Keratinocyte (primary cell): ENCODE measurements at places on chromosomes 4 and X. TPM values are rescaled to one million over a fixed set of nuclear protein-coding genes. Genes with fewer than 3 reads are reported as not detected.

Gene FHDC1
- 0.96 to 2.1 TPM (median 1.6 TPM) in 3 replicates for polyA plus RNA-seq

GRCh38 chr4:120714417-120715010, 208.0 kb downstream of the PRDM5 start:
- H3K4me1 ChIP-seq = peaks cover 3% of the 10 kb centered on the region
- H3K27ac ChIP-seq = no peak overlapping the region
- no peak overlapping the region for H3K4me3 ChIP-seq

- no peaks in the 10 kb centered on the region for H3K27me3 ChIP-seq
- H3K36me3 ChIP-seq = no peaks in the 10 kb centered on the region
- H3K4me3 ChIP-seq = no peak overlapping the region
- no peak for DNase-seq
Measured at GRCh38 chrX:20205927-20206708, 60.6 kb downstream of the RPS6KA3 start.

Gene SGMS2
- polyA plus RNA-seq = 35.1 to 41.1 TPM (median 38.5 TPM) in 3 replicates

Gene ATP1B4
- polyA plus RNA-seq = not detected in 3 replicates

DNA sequence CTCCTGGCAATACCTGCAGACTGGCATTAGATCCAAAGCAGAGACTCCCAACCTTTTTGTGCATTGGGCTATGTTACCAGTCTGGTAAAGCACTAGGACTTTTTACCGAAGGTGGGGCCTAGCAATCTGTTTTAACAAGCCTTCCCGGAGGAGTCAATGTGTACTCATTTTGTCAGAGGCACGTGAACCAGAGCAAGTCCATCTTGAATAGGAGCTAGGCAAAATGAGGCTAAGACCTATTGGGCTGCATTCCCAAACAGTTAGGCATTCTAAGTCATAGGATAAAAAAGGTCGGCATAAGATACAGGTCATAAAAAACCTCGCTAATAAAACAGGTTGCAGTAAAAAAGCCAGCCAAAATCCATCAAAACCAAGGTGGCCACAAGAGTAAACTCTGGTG, 22.3 kb downstream of the ADGRA3 start:
- no peak overlapping the region for H3K4me3 ChIP-seq
- DNase-seq = no peak
- no peaks in the 10 kb centered on the region for H3K27me3 ChIP-seq
- no peak overlapping the region for H3K27ac ChIP-seq

- H3K4me1 ChIP-seq = peaks cover 43% of the 10 kb centered on the region
- peaks cover 22% of the 10 kb centered on the region for H3K36me3 ChIP-seq
- peak overlapping the region; percentile 92 for H3K27ac ChIP-seq
- H3K4me3 ChIP-seq = peak overlapping the region; percentile 95
- no peaks in the 10 kb centered on the region for H3K27me3 ChIP-seq
- DNase-seq = no peak
Measured at GRCh38 chr4:168832763-168833575, 177.1 kb downstream of the CBR4 start.

Gene TENM3
- polyA plus RNA-seq = 17.0 to 20.9 TPM (median 18.8 TPM) in 3 replicates

- H3K27ac ChIP-seq = no peak overlapping the region
- no peaks in the 10 kb centered on the region for H3K27me3 ChIP-seq
- no peak overlapping the region for H3K4me3 ChIP-seq
- H3K36me3 ChIP-seq = no peaks in the 10 kb centered on the region
- no peak for DNase-seq
Measured at GRCh38 chrX:19840899-19841648, 46.3 kb downstream of the SH3KBP1 start.

DNA sequence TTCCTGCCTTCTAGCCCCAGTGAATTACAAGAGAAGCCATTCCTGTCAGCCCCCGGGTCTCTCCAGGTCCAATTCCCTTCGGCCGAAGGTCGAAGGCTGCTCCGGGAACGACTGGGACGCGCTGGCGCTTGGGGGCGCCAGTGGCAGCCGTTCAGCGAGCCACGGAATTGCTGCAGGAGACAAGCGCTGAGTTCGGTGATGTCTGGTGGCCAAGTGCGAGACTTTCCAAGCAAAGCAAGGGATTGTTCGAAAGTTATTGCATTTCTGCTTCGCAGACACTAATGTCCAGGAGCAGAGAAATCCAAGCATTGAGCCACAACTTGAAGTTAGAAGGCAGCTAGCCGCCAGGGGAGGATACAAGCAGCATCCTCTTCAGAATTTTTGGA, 1.1 kb upstream of the DKK2 start:
- H3K27me3 ChIP-seq = peaks cover 46% of the 10 kb centered on the region
- H3K4me3 ChIP-seq = no peak overlapping the region
- H3K36me3 ChIP-seq = no peaks in the 10 kb centered on the region
- DNase-seq = no peak
- H3K27ac ChIP-seq = no peak overlapping the region

GRCh38 chrX:33041141-33041540, 170.2 kb downstream of the DMD start:
- DNase-seq = no peak
- no peaks in the 10 kb centered on the region for H3K4me1 ChIP-seq
- H3K27ac ChIP-seq = no peak overlapping the region
- H3K27me3 ChIP-seq = no peaks in the 10 kb centered on the region

Gene USP51
- polyA plus RNA-seq = 0.28 to 0.57 TPM (median 0.39 TPM) in 3 replicates

GRCh38 chr4:8150152-8151090, 8.2 kb downstream of the ABLIM2 start:
- peaks cover 11% of the 10 kb centered on the region for H3K27me3 ChIP-seq
- H3K36me3 ChIP-seq = no peaks in the 10 kb centered on the region
- H3K27ac ChIP-seq = no peak overlapping the region
- no peak overlapping the region for H3K4me3 ChIP-seq

Gene FRAS1
- polyA plus RNA-seq = 3.4 to 4.1 TPM (median 3.5 TPM) in 3 replicates

DNA sequence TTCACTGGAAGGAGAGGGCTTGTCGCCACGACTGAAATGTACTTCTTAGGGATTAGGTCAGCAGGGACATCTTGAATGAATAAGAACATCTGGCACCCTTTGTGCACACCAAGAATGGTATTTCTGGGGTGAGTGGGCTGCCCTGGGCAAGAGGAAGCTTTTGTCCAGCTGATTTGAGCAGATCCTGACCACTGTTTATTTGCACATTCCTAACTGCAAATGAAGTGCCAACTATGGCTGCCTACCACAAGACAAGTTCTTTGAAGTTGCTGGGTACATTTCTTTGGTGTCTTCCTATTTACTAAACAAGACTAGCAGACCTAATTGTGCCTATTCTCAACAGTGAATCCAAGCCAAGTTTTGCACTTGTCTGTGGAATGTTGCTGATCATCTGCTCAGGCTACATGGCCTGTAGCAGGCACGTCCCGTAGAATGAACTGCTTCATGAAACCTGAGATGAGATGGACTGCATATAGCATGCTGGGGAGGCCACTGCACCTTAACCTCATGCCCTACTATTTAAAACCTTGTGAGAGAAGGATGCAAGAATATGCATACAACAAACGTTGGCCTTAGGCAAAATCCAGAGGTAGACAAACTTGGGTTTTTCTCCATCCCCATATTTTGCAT, 45.0 kb downstream of the PIR start:
- no peak overlapping the region for H3K4me3 ChIP-seq
- no peak for DNase-seq
- H3K27me3 ChIP-seq = no peaks in the 10 kb centered on the region
- H3K36me3 ChIP-seq = no peaks in the 10 kb centered on the region
- H3K27ac ChIP-seq = no peak overlapping the region

Gene EDA2R
- polyA plus RNA-seq = 2.5 to 3.7 TPM (median 2.8 TPM) in 3 replicates

DNA sequence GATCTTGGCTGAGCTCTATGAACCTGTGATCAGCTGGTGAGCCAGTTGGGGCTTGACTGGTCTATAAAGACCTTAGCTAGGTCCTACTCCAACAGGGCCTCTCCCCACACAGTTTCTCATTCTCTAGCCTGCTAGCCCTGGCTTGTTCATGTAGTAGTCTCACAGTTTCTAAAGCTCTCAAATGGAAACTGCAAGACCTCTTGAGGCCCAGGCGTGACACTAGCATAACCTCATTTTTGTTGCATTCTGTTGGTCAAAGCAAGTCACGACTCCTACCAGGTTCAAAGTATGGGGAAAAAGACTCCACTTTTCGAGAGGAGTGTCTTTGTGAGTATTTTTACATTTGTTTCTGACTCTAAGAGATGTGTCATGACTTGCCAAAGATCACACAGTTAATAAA, 50.9 kb downstream of the CEP44 start:
- no peaks in the 10 kb centered on the region for H3K27me3 ChIP-seq
- H3K27ac ChIP-seq = peak overlapping the region; percentile 13
- DNase-seq = peak; percentile 36
- no peaks in the 10 kb centered on the region for H3K36me3 ChIP-seq
- H3K4me1 ChIP-seq = peaks cover 27% of the 10 kb centered on the region

DNA sequence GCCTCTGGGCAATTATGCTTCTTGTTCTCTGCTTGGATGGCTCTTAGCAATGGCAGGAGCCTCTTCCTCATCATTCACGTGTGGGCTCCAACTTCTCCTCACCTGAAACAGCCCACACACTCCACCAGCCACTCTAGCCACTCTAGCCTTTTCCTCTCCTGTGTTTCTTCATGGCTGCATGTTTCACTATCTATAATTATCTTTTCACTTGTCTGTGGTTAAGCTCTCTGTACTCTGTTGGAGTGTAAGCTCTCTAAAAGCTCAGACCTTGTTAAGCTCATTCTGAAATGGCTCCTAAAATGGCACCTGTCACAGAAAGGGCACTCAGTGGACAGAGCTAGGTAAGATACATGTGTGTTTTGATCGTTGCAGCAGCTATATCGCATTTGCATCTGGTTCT, 80.0 kb downstream of the SH3KBP1 start:
- H3K4me3 ChIP-seq = no peak overlapping the region
- H3K27ac ChIP-seq = no peak overlapping the region
- DNase-seq = no peak
- no peaks in the 10 kb centered on the region for H3K36me3 ChIP-seq

- no peaks in the 10 kb centered on the region for H3K27me3 ChIP-seq
- no peaks in the 10 kb centered on the region for H3K4me1 ChIP-seq
- H3K27ac ChIP-seq = no peak overlapping the region
- H3K36me3 ChIP-seq = no peaks in the 10 kb centered on the region
- H3K4me3 ChIP-seq = no peak overlapping the region
Measured at GRCh38 chr4:136742333-136742732, 790.0 kb downstream of the PCDH18 start.

- DNase-seq = no peak
- no peak overlapping the region for H3K4me3 ChIP-seq
- H3K27me3 ChIP-seq = peaks cover 12% of the 10 kb centered on the region
- H3K27ac ChIP-seq = no peak overlapping the region
- no peaks in the 10 kb centered on the region for H3K36me3 ChIP-seq
- H3K4me1 ChIP-seq = no peaks in the 10 kb centered on the region
Measured at GRCh38 chrX:119155416-119156035, 27.9 kb upstream of the KIAA1210 start.

Gene HELT
- not detected in 3 replicates for polyA plus RNA-seq

- DNase-seq = no peak
- H3K27me3 ChIP-seq = no peaks in the 10 kb centered on the region
- H3K4me3 ChIP-seq = no peak overlapping the region
- H3K4me1 ChIP-seq = no peaks in the 10 kb centered on the region
- no peak overlapping the region for H3K27ac ChIP-seq
Measured at GRCh38 chr4:30103455-30103854, 616.7 kb upstream of the PCDH7 start.

Gene BEND2
- not detected in 3 replicates for polyA plus RNA-seq

- H3K36me3 ChIP-seq = no peaks in the 10 kb centered on the region
- H3K4me3 ChIP-seq = no peak overlapping the region
- H3K4me1 ChIP-seq = peaks cover 2% of the 10 kb centered on the region
- DNase-seq = no peak
- H3K27me3 ChIP-seq = no peaks in the 10 kb centered on the region
Measured at GRCh38 chr4:107616838-107617389, 103.1 kb downstream of the PAPSS1 start.

DNA sequence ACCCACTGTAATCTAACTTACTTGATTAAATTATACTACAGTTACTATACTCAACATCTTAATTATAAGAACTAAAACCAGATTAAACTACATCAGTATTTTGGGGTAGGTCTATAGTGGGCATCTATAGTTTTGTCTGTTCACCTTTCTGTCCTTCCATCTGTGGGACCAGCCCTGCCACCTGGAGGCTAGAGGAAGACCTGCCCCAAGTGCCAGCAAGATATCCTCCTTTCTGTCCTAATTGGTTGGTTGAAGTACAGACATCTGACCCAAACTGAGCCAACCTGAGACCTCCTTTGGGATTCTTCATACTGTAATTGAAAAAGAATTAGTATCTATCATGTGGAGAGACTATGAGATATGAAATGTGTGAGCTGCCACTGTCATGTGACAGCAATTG, 172.2 kb upstream of the TLL1 start:
- no peaks in the 10 kb centered on the region for H3K4me1 ChIP-seq
- no peak for DNase-seq
- no peaks in the 10 kb centered on the region for H3K27me3 ChIP-seq
- no peak overlapping the region for H3K4me3 ChIP-seq
- no peaks in the 10 kb centered on the region for H3K36me3 ChIP-seq
- no peak overlapping the region for H3K27ac ChIP-seq

Gene RTL3
- not detected in 3 replicates for polyA plus RNA-seq

- H3K4me3 ChIP-seq = no peak overlapping the region
- no peak for DNase-seq
- no peaks in the 10 kb centered on the region for H3K27me3 ChIP-seq
- no peak overlapping the region for H3K27ac ChIP-seq
Measured at GRCh38 chr4:53764761-53765490, 173.6 kb upstream of the LNX1 start.

Gene FGFR3
- polyA plus RNA-seq = 26.4 to 109 TPM (median 45.2 TPM) in 3 replicates

- peak; percentile 9 for DNase-seq
- H3K36me3 ChIP-seq = no peaks in the 10 kb centered on the region
- no peak overlapping the region for H3K27ac ChIP-seq
- H3K4me3 ChIP-seq = no peak overlapping the region
Measured at GRCh38 chrX:49291615-49292337, 11.7 kb upstream of the GAGE10 start.

DNA sequence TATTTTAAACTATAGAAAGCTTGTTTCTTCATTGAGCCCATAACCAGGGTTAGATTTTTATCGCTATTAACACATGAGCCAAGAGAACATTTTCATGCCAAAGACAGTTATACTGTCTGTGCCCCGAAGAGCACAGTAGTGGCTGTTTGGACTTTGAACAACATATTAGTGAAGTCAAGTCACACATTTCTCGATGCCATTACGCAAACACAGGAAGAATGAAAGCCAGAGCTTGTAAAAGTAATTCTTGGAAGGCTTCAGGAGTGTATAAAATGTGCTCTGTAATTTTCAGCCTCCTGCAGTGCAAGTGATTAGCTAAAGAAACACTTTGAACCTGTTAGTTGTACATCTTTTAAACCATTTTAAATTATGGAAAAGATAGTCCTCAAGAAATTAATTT, 590.7 kb upstream of the PITX2 start:
- no peaks in the 10 kb centered on the region for H3K36me3 ChIP-seq
- no peak overlapping the region for H3K4me3 ChIP-seq
- DNase-seq = no peak
- no peak overlapping the region for H3K27ac ChIP-seq
- H3K4me1 ChIP-seq = no peaks in the 10 kb centered on the region

Gene CDS1
- polyA plus RNA-seq = 14.1 to 21.7 TPM (median 19.9 TPM) in 3 replicates
